ENCODE measurements at places on chromosomes 3 and 15.

DNA sequence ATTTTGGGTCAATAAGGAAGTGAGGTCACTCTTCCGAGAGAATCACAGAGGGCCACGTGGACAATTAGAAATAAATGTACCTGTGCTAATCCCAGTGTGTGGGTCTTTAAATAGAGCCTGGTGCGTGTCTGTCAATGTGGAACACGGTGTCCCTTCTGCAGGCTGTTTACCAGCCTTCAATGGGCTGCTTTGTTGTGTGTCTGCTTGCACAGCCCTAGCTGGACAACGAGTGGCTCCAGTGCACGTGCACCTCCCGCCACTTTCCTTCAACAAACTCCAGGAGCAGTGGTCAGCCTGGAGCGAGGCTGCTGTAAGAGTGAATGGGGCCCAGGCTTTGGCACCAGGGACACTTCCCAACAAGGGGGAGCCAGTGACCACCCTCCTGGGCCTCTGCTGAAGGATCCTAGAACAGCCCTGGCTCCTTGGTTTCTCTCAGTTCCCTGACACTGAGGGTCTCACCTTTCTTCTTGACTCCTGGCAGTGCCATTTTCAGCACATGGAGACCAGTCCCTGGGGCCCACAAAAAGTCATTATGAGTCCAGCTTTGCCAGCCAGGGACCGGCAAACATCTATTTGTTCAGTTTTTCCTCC, 76.1 kb downstream of the ISG20 start:
- DNase-seq: no peak

GRCh38 chr3:11085093-11085840, 69.0 kb upstream of the HRH1 start:
- no peak for DNase-seq

GRCh38 chr15:99087405-99087943, 17.4 kb upstream of the SYNM start:
- DNase-seq: no peak

DNA sequence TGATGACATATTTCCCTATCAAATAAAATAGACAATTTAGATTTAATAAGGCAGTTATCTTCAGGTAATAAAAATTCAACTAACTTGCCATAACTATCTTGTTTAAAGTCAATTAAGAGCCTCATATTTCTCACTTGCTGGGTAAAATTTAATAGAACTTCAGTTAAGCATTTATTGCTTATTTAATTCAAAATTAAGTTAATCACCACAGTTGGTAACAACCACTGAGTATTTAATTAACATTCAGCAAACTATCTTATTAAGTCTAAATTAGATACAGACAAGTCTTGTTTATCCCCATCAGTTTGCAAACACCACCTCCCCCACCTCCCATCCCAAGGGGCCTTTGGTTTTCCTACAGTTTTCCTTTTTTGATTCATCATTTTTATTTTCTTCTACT, 14.7 kb downstream of the LPP start:
- no peak for DNase-seq

DNA sequence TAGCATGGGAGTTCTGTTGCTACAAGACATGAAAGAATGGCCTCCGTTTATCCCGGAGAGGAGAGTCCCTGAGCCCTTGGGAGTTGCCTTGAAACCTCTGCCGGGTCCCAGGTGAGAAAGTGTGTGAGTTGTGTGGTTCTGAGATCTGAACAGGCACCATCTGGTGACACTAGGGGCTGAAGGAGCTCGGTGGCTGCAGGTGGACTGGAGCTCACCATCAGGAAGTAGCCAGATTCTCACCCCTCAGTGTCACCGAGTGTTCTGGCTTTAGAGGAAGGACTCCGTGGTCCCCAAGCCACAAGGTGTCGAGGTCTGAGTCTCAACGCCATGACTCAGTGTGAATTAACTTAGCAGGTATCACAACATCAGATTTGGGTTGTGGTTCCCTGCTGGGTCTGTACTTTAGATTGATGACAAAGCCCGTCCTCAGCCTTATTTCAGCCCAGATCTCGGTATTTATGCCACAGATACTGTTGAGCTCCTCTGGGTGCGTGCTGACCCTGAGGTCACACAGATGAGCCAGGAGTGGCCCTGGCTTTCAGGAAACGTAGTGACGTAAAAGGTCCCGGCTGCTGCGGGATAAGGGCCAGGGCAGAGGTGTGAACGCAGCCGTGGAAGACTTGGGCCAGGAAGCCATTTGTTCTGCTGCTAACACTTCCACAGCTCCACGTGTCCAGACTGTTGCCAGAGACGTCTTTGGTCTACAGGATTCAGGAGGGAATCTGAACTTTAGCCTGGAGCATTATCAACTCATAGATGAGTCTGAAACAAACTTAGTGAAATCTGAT, 54.4 kb downstream of the PGPEP1L start:
- DNase-seq: peak; percentile 42

Data from activated T-cell treated with anti-CD3 and anti-CD28 coated beads, Interleukin-2, amount 50 U/mL, for 72 hours (primary cell).